Activated CD4-positive, CD25-positive, alpha-beta regulatory T cell (primary cell): ENCODE measurements at places on chromosomes 6 and 20.

- no peak for DNase-seq
Measured at GRCh38 chr6:2976571-2977085, 5.3 kb upstream of the SERPINB6 start.

DNA sequence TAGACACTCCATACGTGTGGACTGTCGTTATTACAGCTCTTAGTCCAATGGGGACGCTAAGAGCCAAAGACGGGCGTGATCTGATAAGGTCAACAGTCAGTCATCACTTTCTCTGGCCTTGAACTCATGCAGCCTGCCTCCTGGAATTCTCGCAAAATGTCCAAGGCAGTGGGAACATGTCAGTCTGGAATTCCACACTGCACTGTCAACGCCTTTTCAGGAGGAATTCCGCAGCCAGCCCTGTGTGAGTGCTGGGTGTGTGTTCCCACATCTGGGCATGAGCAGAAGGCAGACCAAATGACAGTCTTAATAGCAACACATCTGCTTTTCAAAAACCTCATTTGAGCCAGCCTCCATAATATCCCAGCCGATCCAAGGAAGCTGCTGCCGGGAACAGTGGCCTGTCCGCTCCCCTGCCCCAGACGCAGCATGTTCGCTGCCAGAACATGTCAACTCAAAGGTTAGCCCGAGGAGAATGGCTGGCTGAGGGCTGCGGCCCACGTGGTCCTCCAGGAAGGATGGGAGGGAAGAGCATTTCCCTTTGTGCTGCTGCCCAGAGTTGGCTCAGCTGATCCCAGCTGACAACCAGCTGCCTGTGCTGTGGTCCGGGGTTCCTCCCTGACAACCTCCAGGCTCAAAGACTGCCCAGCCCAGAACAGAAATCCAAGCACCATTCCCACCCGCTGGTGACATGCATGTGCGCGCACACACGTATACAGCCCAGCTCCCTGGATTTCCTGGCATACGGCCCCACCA is 103.1 kb downstream of the SULF2 start:
- no peak for DNase-seq

GRCh38 chr6:4912559-4912958 is 91.3 kb downstream of the RPP40 start:
- DNase-seq, result no peak

DNA sequence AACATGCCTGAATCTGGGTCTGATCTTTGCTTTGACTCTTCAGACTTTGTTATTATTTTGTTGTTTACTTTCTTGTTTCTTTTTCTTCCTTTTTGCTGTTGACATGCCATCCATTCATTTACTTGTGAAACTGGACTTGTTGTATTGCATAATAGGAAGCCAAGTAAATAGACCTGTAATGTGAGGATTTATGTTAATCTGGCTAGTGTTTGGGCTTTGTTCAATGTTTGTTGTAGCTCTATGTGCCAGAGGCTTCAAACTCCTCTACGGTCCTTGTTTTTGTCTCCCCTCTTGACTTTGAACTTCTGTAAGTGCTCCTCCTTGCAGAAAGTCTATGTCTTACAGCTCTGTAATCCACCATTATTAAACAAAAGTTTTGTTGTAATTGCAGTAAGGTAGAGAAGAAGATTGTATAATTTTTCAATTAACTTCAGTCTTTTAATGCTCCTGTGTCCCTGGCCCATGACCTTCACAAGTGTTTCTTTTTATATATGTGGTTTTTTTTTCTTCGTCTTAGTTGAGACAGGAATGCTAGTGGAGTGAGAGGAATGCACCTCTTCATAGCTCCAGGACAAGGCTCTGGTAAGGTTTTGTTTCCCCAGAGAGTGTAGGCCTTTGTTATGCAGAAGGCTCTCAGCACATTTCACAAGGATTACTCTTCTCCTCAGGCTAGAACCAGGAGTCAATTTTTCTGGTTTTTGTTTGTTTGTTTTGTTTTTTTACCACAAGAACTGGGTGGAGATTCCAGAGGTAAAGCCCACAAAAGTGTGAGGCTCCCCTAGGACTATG is 1061.8 kb upstream of the CITED2 start:
- DNase-seq, result no peak

GRCh38 chr6:80642452-80642851 is 536.0 kb downstream of the BCKDHB start:
- no peak for DNase-seq

- no peak for DNase-seq
Measured at GRCh38 chr20:61807471-61808160, 258.1 kb downstream of the TAF4 start.

GRCh38 chr6:79208816-79209215 is 25.7 kb downstream of the HMGN3 start:
- no peak for DNase-seq

GRCh38 chr6:85096976-85097375 is 332.6 kb upstream of the TBX18 start:
- no peak for DNase-seq

GRCh38 chr20:37359331-37359730 is 13.4 kb downstream of the SRC start:
- no peak for DNase-seq

GRCh38 chr20:59300333-59301081 is at the start of gene EDN3:
Gene EDN3, plus strand, starts transcription at chr20:59300611. Its CDS starts 202 bp downstream, at chr20:59300813.
- no peak for DNase-seq

DNA sequence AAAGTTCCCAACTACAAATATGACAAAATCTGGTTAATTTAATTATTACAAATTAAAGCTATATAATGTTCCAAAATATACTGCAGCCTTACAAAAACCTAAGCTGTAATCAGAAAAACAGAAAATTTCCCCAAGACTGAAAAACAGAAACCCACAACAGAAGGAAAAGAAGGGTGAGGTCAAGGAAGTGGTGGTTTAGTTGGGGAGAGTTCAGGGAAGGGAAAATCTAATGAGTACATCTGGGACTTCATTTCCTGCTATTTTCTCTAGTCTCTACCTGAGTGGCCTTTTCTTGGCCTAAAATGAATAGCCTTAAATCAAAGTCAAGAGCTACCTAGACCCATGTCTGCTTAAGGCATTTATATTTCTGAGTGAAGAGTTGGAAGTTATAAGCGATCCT is 66.2 kb upstream of the BEND6 start:
- no peak for DNase-seq

- no peak for DNase-seq
Measured at GRCh38 chr6:33023536-33023935, 14.1 kb upstream of the HLA-DOA start.

- DNase-seq, result no peak
Measured at GRCh38 chr6:35385457-35386202, 43.3 kb downstream of the PPARD start.

DNA sequence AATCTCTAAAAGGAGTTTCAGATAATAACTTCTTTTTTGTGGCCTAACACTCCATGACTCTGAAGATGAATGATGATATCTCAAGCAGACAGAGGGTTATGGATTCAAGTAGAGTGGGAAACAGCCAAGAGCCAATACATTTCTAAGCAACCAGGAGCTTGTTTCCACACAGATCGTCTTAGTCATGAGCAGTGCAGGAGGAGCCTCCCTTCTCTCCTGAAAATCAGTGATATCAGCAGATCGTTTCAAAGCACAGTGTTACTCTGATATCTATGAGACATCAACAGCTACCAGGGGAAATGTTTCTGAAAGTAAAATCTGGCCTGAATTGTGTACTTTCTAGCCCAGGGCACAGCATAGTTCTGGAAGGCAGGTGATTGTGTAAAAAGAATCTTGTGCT is 11.5 kb downstream of the ADGRG6 start:
- no peak for DNase-seq

GRCh38 chr20:62390317-62391164 is 3.6 kb downstream of the RPS21 start:
- no peak for DNase-seq

GRCh38 chr6:127576874-127577273 is at the start of gene C6orf58:
Gene C6orf58, plus strand, starts transcription at chr6:127577174. Its CDS starts 12 bp downstream, at chr6:127577186.
- DNase-seq, result no peak

- DNase-seq, result no peak
Measured at GRCh38 chr6:30743099-30744053, 889 bp upstream of the FLOT1 start.

- no peak for DNase-seq
Measured at GRCh38 chr6:157531986-157532365, 151.0 kb downstream of the ZDHHC14 start.

GRCh38 chr6:145086197-145086596 is 649.1 kb downstream of the EPM2A start:
- DNase-seq, result no peak

DNA sequence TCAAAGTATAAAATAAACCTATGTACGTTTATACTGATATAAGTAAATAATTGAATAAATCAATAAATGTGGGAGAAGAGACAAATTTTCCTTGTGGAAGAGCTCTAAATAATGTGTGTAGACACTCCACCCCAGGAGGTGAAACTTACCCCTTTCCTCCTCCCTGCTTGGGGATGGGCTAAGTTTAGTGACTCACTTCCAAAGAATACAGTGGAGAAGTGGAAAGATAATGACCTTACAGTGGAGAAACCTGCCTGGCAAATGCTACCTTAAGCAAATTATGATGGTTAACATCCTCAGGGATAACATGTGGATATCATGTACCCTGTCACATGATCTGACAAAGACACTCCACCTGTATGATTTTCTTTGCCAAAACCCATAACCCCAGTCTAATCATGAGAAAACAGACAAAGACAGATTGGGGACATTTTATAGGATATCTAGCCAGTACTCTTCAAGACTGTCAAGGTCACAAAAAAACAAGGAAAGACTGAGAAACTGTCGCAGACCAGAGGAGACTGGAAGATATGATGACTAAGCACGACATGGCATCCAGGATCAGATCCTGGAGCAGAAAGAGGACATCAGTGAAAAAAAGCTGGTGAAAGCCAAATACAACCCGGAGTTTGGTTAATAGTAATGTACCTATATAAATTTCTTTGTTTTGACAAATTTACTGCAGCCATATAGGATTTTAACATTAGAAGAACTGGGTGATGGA is 195.5 kb upstream of the PRDM1 start:
- DNase-seq, result no peak

DNA sequence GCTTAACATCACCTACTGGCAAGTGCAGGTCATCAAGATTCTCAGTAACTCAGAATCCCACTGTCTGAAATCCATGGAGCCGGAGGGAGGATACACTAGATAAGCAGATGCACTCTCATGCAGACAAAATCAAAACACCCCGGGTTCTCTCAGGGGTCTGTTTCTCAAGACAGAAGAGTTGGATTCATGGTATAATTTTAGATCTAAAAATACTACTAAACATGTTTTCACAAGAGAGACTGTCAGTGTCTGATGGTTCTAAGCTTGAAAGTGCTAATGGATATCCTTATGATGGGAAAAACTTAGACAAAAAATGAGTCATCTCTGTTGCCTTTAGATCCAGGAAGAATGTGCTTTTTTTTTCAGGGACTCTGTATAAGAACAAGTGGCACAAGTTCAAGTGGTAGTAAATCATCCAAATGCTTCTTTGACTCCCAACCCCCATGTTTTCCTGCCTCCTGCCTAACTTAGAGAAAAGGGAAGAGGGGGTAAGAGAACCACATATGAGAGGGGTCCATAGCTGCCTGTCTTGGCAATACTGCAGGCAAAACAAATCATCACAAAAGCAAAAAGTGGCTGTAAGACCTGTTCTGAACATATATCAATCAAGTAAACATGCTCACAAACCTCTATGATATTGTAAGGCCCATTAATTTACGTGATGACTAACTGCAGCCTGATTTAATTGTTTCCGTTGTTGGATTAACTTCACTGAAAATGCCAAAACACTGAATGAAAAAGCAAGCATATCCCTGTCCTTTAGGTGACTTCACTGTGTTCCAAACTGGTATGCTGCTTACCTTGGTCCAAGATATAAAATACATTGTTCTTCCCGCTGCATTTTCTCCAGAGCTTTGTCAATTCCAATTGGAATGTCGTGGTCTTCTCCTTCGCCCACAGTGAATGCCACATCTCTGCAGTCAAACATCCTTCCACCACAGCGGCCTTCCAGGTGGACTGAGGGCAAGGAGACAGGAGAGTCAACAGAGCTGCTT is 84.0 kb upstream of the TULP1 start:
- DNase-seq, result no peak

- DNase-seq, result no peak
Measured at GRCh38 chr6:53986165-53986720, 125.0 kb upstream of the MLIP start.

- no peak for DNase-seq
Measured at GRCh38 chr20:32012159-32012688, 2.0 kb downstream of the CCM2L start.

DNA sequence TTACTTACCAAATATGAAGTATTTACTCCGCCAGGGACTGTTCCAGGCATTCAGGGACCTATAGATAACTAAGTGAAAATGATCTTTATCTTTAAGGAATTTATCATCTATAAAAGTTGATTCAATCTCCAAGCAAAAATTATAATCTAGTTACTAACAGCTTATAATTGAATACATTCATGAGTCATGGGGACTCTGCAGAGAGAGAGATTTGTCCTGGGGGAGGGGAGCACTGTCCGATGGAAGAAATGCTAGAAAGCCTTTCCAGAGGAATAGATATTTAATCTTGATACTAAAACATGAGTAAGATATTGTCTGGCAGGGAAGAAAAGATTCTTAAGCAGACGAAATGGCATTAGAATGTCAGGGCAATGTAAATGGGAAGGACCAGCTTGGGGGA is 139.3 kb downstream of the CD164 start:
- no peak for DNase-seq

- no peak for DNase-seq
Measured at GRCh38 chr6:133730881-133731280, 158.0 kb upstream of the TCF21 start.

DNA sequence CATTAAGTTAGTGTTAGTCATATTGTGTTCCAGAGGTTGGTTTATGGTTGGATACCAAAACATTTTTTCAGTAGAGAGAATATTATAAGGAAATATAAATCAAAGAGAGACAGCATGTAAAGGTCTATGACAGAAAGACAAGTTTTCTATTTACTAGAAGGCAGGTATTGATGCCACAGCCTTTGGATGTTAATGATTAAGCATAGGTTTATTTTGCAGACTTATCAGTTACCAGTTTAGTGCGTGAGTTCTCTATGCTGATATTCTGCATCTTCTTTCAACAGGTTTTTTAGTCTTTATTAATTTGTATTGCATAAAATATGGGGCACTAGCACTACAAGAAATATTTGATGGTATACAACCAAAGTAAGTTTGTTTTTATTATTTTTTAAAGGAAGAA is 45.6 kb downstream of the CSE1L start:
- DNase-seq, result no peak

DNA sequence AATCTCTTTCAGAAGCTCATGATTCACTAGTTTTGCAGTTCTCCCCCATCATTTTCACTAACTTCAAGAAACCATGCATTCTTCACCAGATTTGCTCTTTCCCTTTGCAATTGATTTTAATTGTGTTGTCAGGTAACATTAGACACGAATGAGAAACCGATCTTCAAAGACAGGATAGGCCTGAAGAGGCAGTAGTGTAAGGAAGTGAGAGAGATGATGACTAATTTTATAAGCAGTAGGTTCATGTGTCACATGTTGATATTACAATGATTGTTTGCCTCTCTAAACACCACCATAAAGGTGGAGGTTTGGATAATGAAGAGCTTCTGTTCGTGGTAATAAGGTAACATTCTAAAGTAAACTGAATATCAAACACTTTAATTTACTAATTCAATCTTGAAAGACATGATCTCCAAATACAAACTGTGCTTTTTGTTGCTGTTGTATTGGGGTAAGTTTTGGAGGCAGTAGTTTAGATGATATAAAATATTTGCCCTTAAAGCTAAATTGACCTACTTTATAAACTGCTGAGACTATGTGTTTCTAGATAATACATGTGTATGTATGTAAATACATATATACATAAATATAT is 207.2 kb downstream of the PHACTR1 start:
- no peak for DNase-seq

- DNase-seq, result no peak
Measured at GRCh38 chr6:27031302-27031701, 216.2 kb upstream of the PRSS16 start.

- no peak for DNase-seq
Measured at GRCh38 chr20:40568200-40568599, 120.8 kb downstream of the MAFB start.
